Activated CD8-positive, alpha-beta memory T cell treated with anti-CD3 and anti-CD28 coated beads for 4 hours (primary cell): ENCODE measurements at places on chromosomes 3 and 15.

GRCh38 chr3:73789825-73790444, 165.2 kb upstream of the PDZRN3 start:
- no peak for DNase-seq

DNA sequence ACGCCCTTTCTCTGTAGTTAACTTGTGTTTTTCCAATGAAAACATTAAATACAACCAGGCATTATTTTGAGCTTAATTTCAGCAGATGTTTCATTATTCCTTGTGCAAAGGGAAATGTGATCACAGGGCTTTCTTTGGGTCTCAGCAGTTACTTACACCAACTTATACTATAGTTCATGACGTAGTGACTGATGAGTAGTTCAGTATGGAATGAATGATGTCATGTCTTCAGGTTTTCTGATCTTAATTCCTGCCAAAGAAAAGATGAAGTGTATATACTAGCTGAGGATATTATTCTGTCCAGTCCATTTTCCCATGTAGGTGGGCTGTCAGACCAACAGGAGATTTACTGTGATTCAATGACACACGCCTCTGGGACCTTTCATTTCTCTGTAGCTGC, 61.3 kb downstream of the MYRIP start:
- no peak for DNase-seq

DNA sequence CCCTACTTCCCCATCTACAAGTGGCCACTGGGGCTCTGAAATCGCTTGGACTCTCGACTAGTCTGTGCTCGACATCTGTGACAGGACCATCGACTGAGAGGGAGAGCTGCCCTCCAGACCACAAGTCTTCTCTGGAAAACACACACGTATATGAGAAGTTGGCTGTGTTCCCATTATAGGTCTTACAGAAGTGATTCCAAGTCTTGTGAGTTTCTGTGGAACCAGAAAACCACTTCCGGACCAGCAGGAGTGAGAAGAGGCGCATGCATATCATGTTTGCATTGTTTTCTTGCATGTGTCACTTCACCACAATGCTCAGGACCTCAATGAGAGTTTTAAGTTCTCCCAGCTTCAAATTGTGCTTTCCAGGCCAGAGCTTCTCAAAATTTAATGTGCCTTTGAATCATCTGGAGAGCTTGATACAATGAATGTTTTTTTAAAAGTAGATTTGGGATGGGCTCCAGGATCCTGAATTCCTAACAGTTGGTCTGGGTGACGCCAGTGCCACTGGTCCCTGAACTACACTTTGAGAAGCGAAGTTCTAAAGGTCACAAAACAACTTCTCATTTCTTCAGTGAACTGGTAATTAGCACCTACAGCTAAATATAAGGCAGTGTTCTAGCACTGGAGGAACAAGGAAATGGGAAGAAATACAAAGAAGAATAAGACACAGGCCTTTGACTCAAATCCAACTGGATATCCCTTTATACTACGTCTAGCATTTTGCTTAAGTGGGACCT, 15.7 kb downstream of the LIPC start:
- no peak for DNase-seq

- peak; percentile 48 for DNase-seq
Observed at GRCh38 chr15:38683382-38684242, 119.0 kb upstream of the RASGRP1 start.

DNA sequence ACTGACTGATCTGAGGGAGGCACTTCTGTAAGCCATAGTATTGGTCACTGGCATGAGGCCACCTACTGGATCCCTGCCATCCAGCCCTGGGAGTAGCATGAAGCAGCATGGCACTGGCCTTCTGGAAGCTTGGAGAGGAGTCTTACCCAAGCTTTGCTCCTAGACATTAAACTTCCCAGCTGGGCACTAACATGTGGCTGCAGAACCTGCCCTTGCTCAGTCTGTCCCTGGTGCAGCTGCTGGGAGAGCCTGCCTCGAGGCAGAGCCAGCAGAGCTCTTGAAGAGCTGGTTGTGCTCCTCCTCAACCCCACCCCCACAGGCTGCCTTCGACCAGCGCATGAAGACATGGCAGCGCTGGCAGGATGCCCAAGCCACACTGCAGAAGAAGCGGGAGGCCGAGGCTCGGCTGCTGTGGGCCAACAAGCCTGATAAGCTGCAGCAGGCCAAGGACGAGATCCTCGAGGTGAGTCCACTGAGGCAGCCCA, 17.1 kb upstream of the SNX22 start:
- DNase-seq = no peak

GRCh38 chr15:59255680-59256336, 49.2 kb downstream of the LDHAL6B start:
- DNase-seq = peak; percentile 9

DNA sequence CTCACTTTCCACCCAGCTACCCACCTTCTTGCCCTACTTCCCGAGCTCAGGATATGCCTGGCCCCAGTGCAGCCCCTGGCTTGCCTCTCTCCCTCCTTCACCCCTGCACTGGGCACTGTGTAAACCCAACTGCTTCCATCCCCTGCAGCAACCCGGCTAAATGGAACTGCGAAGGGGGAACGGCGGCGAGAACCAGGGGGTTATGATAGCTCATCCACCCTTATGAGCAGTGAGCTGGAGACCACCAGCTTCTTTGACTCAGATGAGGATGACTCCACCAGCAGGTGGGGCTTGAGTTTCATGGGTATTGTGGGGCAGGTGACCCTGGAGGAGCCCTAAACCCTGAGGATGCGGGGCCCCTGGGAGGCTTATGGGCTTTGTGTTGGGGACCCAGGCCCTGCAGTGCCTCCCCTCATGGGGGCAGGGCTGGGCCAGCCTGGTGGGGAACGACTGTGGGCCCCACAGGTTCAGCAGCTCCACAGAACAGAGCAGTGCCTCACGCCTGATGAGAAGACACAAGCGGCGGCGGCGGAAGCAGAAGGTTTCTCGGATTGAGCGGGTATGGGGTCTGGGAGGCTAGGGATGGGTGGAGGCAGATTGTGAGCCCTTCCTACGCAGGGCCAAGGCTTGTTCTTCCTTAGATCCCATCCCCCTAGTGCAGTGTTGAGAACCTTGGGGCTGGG, 9.6 kb downstream of the DVL3 start:
- DNase-seq = no peak

GRCh38 chr3:55974421-55975165, 487.5 kb upstream of the WNT5A start:
- no peak for DNase-seq

GRCh38 chr15:63677778-63678177, 80.6 kb downstream of the FBXL22 start:
- no peak for DNase-seq

DNA sequence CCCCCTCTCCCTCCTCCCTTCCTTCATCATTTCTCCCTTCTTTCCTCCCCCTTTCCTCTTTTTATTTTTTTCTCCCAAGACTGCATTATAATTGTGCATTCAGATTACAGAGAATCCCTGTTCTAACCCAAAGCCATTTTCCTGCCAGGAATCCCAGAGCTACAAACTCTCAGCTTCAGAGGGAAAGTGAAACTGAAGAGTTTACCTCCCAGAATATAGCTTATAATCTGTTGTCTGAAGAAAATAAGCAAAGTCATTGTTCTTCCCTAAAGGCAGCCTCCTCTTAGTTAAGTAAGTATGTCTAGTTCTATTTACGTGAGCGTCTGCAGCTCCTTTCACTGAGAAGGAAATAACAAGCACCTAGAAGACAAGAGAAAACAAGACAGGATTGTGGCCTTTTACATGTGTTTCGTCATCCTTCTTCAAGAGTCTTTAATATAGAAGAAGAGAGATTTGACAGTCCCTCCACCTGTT, 97.2 kb downstream of the CHST2 start:
- no peak for DNase-seq

DNA sequence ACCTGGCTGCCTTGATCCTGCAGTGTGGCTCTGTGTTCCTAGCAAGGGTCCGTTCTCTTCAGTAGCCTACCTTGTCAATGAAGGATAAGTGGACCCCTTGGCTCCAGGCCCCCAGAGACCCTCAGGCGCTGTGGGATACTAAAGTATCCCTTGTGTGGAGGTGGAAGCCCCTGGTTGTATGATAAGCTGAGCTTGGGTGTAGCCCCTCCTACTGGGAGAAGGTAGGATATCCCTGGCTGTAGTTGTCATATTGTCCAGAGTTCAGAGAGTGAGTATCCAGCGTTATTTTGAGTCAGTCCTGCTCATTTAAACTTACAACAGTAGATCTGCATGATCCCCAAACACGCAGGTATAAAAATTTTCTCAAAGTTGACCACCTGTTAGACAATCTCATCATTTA, 496.8 kb downstream of the CNTN4 start:
- no peak for DNase-seq

GRCh38 chr3:140078343-140078742, 143.4 kb downstream of the CLSTN2 start:
- DNase-seq = no peak

- no peak for DNase-seq
Observed at GRCh38 chr15:101521591-101521990, 32.1 kb upstream of the PCSK6 start.

- no peak for DNase-seq
Observed at GRCh38 chr3:178483704-178484103, 52.5 kb upstream of the KCNMB2 start.

DNA sequence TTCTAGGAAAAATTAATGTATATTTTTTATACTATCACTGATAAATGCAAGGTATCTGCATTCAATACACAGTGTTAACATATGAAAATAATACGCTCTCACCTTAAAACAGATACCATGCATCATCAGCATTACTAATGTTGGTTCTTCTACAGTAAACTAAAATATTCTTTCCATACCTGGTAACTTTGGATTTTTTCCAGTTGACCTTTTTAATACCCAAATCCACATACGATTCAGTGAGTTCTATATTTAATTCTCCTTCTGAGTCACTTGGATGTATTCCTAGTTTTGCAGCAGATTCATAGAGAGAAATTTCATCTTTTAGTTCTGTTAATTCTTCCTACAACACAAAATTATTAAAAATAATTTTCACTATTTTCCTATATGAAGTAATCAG, 29.9 kb downstream of the CEP152 start:
- no peak for DNase-seq

DNA sequence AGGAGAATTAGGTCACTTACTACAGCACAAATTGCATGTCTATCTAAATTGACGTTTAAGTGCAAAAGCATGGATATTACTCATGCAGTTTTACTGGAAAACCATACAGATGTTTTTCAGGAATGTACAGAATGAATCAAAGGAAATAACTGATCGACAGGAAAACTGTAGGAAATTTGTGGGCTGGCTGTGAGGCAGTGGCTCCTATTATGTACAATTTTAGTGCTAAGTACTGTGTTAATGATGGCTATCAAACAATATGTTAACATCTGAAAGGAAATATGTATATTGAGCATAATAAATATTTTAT, 6.9 kb downstream of the NUDT16 start:
- no peak for DNase-seq

- DNase-seq = no peak
Observed at GRCh38 chr3:170471149-170471548, 52.5 kb downstream of the CLDN11 start.
